KG1 (cell line): ENCODE measurements at places on chromosomes 16 and 17.

DNA sequence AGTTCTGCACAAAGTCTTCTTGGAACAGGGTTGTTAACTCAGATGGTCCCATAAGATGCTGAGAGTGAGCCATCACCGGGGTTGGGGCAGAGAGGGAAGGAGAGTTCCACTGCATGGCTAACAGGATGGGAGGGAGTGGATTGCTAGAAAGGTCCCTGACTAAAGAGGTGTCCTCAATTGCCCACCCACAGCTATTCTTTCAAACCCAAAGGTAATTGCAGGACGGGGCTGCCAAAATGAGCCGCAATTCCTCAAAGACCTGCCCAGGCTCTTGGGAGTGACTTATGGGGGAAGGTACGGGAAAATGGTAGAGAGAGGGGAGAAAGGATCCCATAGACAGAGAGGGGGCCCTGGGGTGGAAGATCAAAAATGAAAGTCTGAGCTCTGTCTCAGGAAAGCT, 60.4 kb downstream of the DYNLRB2 start:
- no peak for DNase-seq

GRCh38 chr16:88357317-88358022, 25.3 kb upstream of the ZNF469 start:
- no peak for DNase-seq

DNA sequence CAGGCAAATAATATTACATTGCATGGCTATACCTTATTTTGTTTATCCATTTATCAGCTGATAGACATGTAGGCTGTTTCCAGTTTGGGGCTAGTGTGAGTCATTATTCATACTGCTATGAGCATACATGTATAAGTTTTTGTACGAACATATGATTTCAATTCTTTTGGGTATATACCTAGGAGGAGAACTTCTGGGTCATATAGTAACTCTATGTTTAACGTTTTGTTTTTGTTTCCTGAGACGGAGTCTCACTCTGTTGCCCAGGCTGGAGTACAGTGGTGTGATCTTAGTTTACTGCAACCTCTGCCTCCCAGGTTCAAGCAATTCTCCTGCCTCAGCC, 2.4 kb upstream of the ITGAL start:
- DNase-seq, result no peak

- peak; percentile 51 for DNase-seq
These were observed 42.4 kb upstream of the MRPS23 start for GRCh38 chr17:57892146-57892819.

DNA sequence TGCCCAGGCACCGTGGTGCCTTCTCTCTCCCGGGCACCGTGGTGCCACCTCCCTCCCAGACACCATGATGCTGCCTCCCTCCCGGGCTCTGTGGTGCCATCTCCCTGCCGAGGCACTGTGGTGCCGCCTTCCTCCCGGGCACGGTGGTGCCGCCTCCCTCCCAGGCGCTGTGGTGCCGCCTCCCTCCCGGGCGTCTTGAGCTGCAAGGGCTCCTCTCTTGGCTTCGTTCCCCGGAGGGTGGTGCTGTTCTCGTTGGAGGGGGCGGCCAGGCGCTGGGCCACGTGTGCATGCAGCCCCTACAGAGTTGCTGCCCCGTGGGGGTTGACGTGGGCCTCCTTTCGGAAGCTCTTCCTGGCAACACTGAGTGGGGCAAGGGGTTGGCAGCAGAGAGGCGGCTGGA, 8.2 kb downstream of the CENPX start:
- DNase-seq, result no peak
